ENCODE measurements at places on chromosomes 16 and 17.
A peak's percentile ranks its signal among the peaks of the same experiment; 100 is the strongest.

- no peak for DNase-seq
These were observed 21.4 kb downstream of the KIAA0513 start for GRCh38 chr16:85048921-85049562.

- DNase-seq = no peak
These were observed 23.1 kb downstream of the STAT5A start for GRCh38 chr17:42311240-42312034.

DNA sequence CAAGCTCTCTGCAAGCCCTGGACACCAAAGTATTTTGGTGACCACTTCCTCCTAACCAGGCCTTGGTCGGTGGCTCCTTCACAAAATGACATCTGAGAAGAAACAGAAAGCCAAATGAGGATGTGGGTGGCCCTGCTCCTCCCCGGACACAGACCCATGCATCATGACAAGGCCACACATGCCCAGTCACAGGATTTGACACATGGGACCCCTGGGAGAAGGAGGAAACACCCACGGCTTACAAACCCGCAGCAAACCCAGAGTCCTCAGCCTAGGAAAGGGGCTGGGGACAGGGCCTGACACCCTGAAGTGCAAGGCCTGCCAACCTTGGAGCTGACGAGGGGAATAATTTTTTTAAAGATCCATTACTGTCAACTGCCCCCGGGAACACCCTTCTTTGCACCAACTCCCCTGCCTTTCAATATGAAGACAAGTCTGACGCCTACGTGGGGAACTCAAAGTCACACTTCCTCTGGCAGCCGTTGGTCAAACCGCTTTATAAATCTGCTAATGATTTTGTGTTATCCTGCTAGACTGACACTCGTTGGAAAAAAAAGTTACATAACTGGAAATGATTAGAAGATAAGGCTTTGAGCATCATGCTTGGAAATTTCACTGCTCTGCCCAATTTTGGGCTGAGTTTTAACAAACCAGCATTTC lies 41.3 kb downstream of the GAS7 start:
- DNase-seq = no peak

DNA sequence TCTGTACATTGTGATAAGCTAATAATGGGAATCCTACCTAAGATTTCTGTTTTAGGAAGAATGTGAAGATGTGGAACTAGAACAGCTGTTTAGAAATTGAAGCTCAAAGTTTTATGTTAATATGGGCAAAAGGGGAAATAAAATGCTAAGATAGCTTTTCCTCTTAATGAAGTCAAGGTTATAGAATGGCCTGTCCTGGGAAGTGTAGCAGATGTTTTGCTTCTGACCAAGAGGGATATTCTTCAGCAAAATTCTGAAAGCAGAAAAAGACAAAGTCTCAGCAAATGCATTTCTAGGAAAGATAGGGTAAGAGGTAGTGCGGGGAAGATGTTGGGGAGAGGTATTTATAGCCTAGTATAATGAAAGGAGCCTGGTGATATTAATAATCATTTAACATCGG lies 13.1 kb downstream of the MAP3K3 start:
- DNase-seq = no peak

- no peak for DNase-seq
These were observed 66.7 kb downstream of the TOX3 start for GRCh38 chr16:52480237-52480636.

DNA sequence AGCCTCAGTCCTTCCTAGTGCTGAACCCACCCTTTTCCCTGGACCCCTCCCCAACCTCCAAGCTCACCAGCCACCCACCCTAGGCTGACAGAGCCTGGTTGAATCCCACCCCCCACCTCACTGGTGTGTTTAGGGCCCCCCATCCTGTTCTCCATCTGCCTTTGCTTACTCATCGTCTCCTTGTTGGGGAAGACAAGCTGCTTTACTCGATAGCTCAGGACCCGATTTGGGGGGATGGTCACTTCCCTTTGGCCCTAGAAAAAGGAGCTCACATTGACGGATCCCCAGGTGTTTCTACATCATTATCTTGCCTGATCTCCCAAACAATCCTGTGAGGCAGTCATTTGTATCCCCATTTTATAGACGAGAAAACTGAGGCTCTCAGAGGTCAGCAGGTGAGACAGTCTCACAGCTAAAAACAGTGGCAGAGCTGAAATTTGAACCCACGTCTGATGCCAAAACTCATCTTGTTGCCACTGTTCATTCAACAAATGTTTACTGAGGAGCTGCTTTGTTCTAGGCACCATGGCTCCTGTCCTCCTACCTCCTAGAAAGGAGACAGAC lies 9.6 kb downstream of the GSDMB start:
- DNase-seq = no peak

DNA sequence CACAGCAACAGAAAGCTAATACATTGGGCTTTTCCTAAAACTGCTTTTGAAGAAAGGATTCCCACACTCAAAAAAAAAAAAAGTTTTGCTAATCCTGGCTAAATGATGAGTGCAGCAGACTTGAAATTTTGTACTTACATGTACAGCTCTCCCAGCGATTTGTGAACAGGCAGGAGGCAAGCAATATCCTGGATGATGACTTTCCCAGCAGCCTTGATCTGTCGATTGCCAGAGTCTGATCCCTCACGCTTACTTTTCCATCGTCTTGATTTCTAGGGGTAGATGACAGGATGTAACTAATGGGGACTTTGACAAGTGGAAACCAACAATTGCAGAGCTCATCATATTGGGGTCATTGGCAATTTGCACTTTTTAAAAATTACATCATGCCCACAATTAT lies 91.4 kb downstream of the WDR59 start:
- no peak for DNase-seq

DNA sequence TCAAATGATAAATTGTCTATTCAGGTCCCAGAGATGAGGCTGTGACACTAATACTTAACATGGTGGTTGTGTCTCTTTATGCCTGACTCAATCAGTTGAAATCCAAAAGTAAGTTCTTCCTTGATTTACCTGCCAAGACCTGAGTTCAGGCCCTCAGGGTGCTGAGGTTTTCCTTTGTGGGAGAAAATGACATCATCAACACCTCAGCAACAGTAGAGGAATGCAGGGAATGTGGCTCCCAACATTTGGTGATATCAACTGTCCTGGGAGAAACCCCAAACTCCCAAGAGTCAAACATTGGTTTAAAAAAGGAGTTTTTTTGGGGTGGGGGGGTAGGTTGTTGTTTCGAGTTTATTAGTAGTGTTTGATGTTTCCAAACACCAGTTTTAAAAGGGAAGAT lies 14.7 kb downstream of the RNF43 start:
- no peak for DNase-seq

- DNase-seq = no peak
These were observed 12.7 kb downstream of the MAPT start for GRCh38 chr17:45906927-45907622.

DNA sequence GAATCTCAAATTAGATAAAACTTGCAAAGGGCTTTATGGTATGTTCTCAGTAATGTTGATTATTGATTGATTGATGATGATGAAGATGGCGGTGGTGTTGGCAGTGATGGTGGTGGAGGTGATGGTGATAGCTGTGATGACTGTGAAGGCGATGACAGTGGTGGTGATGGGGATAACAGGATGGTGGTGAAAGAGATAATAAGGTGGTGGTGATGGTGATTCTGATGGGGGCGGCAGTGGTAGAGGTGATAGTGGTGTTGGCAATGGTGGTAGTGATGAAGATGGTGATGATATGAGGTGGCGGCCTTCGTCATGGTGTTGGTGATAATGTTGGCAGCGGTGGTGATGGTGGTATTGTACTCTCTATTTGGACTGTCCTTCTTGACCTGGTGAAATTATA lies 238.3 kb downstream of the XYLT1 start:
- no peak for DNase-seq

- no peak for DNase-seq
These were observed 529.8 kb upstream of the GOT2 start for GRCh38 chr16:59263955-59264354.

GRCh38 chr17:74108126-74108705 lies 95.3 kb upstream of the RPL38 start:
- DNase-seq = no peak

GRCh38 chr17:19651451-19652238 lies 3.1 kb downstream of the ALDH3A2 start:
- no peak for DNase-seq

GRCh38 chr16:69131167-69131838 lies 1.1 kb downstream of the CHTF8 start:
- DNase-seq = peak; percentile 1

GRCh38 chr17:7496470-7497183 lies 12.5 kb downstream of the POLR2A start:
- DNase-seq = no peak

DNA sequence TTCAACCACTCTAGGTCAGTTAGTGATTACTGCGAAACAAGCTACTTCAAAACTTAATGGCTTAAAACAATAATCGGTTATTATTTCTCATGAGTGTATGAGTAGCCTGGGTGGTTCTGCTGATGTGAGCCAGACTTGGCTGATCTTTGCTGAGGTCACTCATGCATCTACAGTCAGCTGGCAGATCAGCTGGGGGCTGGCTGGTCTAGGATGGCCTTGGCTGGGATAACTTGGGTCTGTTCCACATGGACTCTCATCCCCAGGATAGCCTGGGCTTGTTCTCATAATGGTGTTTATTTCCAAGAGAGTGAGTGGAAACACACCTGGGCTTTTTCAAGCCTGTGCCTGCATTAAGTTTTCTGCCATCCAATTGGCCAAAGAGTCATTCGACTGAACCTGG lies 13.0 kb downstream of the CCDC182 start:
- DNase-seq = peak; percentile 27

GRCh38 chr17:3935140-3935542 lies 18.9 kb upstream of the P2RX1 start:
- DNase-seq = peak; percentile 52

All from NCI-H2081 (cell line).